Stimulated activated CD4-positive, alpha-beta T cell treated with anti-CD3 and anti-CD28 coated beads, Interleukin-1b, Interleukin-23, amount 100 ng/mL, for 4 hours (primary cell): ENCODE measurements at places on chromosomes 12 and 14.

DNA sequence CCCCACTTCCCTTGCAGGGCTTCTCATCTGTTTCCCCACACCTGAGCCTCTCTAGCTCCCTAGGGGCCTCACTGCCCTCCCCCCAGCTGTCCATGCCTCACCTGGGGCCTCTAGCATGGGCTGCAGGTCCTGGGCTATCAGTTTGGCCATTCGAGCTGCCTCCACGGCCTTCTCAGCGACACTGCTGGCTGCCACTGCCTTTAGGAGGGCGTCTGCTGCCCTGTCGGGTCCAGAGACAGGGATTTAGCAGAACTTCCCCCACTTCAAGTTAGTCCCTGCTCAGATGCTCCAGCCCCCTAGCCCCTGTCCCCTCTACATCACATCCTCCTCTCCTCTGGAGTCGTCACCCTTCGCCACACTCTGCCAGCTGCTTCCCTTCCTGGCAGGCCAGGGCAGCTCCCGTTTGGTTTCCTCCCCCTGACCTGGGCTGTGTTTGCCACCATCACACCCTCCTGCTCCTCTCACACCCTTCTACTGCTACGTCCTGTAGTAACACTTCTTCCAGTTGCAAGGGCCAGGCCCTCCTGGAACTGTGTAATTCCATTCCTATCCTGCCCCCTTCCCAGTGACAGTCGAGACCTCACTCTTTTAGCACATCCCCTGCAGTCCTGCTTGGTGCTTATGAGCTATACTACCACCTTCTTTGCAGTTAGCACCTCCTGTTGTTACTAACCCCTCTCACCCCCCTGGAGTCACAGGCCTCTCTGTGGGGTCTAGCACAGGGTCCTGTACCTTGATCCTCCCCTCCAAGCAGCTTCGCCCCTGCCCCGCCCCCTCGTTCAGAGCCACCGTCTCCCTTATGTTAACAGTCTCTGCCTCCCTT lies 4.3 kb upstream of the AP1G2 start:
- DNase-seq, result no peak

DNA sequence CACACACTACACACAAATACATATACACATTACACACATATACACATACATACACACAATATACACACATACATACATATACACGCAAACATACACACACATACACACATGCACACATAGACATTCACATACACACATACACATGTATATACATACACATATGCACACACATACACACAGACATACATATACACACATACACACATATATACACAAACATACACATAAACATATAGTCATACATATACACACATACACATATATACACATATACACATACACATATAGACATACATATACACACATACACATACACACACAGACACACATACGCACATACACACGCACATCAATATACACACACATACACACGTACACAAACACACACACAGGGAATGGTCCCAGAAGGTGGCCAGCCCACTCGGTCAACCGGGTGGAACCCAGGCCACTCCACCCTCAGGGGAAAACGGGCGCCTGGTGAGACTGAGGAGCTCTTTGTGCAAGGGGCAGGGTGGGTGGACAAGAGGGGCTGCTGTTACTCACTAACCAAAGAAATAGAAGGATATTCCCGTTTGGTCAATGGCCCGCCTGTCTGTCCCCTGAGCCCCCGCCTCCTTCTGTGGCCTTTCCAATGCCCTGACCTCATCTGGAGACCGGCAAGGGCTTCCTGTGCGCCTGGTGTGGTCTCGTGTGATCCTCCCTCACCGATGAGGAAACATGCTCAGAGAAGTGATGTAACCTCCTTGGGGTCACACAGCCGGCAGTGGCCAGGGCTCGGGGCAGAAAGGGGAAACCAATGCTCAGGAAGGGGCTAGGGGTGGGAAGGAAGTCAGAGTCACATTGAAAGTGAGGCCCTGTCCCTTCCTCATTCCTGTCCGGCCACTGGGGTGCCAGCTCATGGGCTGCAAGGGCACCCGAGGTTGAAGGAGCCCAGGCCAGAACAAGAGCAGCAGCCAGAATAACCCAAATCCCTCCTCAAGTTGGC lies 5.3 kb downstream of the TRPV4 start:
- no peak for DNase-seq

DNA sequence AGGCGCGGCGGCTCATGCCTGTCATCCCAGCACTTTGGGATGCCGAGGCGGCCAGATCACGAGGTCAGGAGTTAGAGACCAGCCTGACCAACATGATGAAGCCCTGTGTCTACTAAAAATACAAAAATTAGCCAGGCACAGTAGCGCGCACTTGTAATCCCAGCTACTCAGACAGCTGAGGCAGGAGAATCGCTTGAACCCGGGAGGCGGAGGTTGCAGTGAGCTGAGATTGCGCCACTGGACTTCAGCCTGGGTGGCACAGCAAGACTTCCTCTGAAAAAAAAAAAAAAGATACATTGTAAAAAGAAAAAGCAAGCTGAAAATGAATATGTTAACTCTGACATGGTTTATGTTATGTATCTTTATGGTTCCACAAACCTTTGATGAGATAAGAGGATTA lies 33.6 kb downstream of the RPGRIP1 start:
- no peak for DNase-seq

- DNase-seq, result no peak
Measured at GRCh38 chr14:73810478-73811163, 41.0 kb upstream of the PTGR2 start.

GRCh38 chr12:42213954-42214426 lies 24.1 kb downstream of the YAF2 start:
- DNase-seq, result no peak

GRCh38 chr12:24400533-24400932 lies 451.1 kb upstream of the SOX5 start:
- no peak for DNase-seq

GRCh38 chr12:111687255-111687654 lies 1.4 kb downstream of the ACAD10 start:
- no peak for DNase-seq

DNA sequence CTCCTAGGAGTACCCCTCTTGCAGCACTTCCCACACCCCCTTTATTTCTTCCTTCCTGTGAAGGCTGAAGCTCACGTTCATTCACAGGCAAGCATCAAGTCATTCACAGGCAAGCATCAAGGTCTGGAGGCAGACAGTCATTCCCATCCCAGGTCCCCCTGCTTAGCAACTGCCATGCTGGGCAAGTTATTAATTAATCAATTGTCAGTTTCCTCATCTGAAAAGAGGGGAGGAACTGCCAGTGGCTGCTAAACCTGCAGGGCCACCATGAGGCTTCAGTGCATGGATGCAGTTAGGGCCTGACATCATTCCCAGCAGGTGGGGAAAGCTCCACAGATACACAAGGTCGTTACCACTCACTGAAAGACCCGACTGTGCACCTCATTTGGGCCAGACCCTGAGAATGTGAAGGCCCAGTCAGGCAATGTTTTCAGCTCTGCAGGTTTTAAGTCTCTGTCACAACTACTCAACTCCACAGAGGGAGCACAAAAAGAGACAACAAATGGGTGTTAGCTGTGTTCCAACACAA lies 85.0 kb upstream of the GPR68 start:
- DNase-seq, result no peak

- DNase-seq, result no peak
Measured at GRCh38 chr12:109047081-109047805, 5.1 kb upstream of the USP30 start.

DNA sequence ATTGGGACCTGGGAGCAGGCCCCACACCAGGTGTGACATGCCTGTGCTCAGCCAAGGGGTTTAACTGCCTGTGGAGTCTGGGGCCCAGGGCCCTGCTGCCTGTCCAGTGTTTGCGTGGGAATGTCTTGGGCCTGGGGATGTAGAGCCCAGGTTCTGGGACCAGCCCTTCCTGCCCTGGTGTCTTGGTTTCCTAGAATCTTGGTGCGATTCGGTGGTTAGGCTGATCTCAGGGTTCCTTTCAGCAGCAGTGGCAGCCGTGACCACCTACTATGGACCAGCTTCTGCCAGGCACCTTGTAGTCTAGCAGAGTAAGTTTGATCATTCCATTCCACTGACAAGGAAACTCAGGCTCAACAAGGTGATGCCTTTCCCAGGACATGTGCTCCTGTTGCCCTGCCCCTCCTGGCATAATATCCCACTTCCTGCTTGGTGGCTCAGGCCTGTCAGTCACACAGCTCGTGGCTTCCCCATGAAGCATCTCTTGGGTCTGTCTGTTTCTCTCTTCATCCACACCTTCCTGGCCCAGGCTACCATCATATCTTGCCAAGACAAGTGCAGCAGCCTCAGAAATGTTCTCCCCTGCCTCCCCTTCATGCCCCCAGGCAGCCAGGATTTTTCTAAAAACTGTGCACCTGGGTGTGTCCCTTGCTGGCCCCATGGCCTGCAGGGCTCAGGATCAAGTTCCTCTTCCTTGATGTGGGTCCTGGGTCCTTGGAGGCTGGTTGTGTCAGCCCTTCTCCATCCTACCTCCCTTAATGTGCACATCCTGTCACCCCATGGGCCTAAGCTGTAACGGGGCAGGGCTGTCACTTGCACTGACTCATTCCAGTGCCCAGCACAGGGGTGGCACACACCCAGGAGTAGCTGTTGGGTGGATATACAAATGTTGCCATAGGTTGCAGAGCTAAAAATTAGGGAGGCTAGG lies 101.6 kb downstream of the SLC25A47 start:
- no peak for DNase-seq

- no peak for DNase-seq
Measured at GRCh38 chr12:58888131-58888783, 32.0 kb downstream of the LRIG3 start.

- DNase-seq, result no peak
Measured at GRCh38 chr12:15116983-15117382, 104.2 kb downstream of the RERG start.

DNA sequence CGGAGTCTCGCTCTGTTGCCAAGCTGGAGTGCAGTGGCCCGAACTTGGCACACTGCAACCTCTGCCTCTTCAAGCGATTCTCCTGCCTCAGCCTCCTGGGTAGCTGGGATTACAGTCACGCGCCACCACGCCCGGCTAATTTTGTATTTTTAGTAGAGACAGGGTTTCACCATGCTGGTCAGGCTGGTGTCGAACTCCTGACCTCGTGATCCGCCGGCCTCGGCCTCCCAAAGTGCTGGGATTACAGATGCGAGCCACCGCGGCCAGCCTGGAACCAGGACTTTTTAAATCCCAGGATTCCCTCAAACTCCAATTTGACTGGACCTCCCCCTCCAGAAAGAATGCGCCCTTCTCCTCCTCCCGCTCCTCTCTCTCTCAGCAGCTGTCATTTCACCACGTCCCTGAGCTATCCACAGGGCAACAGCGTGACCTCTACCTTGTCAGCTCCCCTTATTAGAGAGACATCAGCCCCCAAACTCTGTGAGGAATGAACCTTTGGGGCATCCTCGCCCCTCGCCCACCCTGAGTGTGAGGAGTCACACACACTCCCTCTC lies 2.0 kb downstream of the ESYT1 start:
- DNase-seq, result no peak

DNA sequence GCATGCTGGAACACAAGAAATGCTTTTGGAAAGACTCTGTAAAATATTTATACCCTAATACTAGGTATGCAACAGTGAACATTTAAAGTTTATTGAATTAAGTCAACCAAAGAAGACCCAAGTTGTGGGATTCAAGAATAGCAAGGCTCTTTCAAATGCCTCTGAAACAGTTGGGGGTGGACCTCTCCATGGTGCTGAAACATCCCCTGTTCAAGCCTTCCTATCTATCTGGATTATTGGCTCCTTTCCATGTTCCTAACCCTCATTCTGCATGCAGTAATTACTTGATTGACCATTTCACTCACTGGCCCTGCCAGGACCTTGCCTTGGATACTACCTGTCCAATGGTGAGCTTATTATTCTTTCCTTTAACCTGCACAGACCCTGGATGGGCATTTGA lies 349.7 kb downstream of the NRXN3 start:
- DNase-seq, result no peak

- no peak for DNase-seq
Measured at GRCh38 chr12:8143261-8143660, 13.6 kb upstream of the ZNF705A start.

DNA sequence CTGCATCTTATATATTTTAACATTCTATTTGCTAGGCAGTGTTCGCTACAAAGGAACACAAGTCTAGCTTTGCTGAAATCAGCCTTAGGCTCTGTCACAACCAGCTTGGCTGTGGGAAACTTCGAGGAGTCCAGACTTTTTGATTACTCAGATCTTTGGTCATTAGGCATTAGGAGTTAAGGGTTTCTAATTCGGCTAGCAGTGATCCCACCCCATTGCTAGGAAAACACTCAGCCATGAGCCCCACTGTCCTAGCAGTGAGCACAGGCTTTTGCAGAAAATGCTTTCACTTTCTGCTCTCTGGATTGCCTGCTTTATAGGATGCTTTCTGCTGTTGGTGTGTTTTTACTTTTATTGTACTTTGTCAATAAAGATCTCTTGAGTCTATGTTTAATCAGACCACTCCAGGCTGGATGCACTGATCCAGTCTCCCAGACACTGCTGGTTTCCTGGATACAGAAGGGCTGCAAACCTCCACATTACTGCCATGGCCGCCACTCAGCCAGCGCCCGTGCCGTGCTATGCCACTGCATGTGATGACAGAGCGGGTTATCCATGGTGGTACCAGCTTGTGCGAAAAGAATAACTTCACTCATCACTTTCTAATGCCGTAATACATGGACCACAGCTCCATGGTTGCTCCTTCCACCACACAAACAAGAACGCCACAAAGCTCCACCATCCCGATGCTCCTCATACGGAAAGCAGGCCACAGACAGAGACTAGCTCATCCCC lies 41.0 kb upstream of the PYGL start:
- no peak for DNase-seq

GRCh38 chr14:96059519-96060135 lies 20.5 kb downstream of the C14orf132 start:
- DNase-seq, result no peak

DNA sequence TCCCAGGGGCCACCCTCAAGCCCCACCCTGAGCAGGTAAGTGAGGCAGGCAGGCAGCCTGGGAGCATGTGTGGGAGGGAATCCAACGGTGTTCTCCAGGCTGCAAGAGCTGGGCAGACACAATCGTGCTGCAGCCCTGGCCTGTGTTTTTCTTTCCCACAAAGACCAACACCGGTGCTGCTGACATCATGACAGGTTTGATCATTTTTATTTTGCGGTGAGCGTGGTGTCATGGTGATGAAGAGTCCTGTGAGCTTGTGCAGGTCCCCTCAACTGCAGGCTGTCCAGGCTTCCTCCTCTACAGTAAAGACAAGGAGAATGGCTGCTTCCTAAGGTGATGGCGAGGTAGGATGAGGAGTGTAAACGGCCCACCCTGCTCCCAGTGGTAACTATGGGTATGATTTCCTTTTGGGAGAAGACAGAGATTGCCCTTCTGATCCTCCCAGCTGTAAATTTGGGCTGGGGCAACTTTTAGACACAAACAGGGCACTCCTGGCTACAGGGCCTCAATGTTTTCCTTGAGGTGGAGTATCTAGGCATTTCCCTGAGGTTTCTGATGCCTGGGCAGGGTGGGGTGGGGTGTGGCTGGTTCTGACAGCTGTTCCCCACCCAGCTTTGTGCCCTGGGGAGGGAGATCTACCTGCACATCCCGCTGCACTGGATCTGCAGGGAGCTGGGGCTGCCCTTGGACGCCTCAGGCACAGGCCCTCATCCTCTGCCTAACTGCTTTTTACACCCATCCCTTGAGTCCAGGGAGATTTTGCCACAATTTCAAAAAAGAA lies 109.1 kb downstream of the VCPKMT start:
- DNase-seq, result no peak
